ENCODE measurements at places on chromosomes 2 and 18.
A peak's percentile ranks its signal among the peaks of the same experiment; 100 is the strongest.

GRCh38 chr18:62688743-62689317 lies 26.5 kb upstream of the PHLPP1 start:
- DNase-seq, result no peak

DNA sequence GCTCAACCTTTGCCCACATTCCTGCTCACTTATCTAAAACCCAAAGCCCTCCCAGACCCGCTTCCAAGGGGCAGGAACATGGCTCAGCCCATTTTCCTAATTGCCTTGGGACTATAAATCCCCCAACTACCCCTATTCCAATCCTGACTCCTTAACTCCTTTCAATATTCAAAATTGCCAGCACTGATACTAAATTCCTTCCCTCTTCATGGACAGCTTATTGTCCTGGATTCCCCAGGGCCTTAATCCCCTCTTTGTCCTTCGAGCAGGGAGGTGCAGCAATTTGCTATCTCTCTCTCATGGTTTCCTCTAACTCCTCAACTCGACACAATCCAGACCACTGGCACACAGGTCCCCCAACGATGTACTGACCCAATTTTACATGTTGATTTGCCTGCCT lies 99.1 kb downstream of the SLC25A12 start:
- no peak for DNase-seq

GRCh38 chr2:183224948-183225347 lies 100.7 kb downstream of the NUP35 start:
- DNase-seq, result no peak

DNA sequence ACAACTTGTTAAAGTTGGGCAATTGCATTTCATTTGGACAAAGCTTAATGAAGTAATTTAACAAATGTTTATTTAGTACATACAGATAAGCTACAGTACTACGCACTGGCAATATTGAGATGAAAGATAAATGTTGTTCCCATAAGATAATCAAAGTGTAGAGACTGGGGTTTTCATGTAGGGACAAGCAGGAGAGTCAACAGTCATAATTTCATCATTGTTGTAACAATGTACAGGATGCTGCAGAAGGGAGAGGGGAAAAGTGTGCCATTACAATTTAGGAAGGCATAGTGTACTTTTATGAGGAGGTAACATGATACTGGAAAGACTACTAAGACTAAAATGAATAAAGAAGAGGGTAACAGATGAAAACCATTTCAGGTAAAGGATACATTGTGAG lies 441.6 kb downstream of the ERBB4 start:
- DNase-seq, result no peak

GRCh38 chr2:126886211-126886915 lies 12.3 kb upstream of the TEX51 start:
- peak; percentile 49 for DNase-seq

DNA sequence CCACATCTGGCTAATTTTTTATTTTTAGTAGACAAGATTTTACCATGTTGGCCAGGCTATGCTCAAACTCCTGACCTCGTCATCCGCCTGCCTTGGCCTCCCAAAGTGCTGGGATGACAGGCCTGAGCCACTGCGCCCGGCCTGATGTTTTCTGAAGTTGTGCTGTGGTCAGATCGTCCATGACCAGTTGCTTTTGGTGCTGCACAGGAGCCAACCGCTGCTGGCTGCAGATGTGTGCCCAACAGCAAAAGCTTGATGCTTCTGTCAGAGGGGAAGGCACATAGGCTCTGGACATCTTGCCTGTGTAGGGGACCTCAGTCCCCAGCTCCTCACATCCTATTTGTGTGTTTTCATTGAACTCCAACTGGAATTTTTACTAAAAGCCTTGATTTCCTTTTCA lies 218.3 kb downstream of the AGAP1 start:
- DNase-seq, result no peak

GRCh38 chr2:207619764-207620203 lies 5.4 kb downstream of the METTL21A start:
- DNase-seq, result no peak

DNA sequence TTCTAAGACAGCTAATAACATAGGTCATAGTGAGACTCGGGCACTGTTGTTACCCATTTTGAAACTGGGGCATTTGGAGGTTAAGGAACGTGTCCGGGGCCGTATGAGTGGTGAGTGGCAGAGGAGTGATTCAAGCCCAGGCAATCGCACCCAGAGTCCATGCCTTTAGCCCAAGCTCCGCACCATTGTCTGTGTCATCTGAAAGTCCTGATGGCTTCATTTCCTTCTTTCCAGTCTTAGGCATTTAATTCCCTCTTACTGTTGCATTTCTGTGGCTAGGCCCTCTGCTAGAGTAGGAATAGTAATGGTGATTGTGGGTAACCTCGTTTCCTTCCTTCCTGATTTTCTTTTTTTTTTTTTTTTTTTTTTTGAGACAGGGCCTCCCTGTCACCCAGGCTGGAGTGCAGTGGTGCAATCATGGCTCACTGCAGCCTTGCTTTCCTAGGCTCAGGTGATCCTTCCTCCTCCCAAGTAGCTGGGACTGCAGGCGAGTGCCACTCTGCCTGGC lies 49.8 kb upstream of the ASB1 start:
- DNase-seq, result no peak

- no peak for DNase-seq
Measured at GRCh38 chr2:38534746-38535403, 67.9 kb downstream of the HNRNPLL start.

GRCh38 chr2:202104286-202104870 lies 31.3 kb downstream of the KIAA2012 start:
- peak; percentile 30 for DNase-seq

DNA sequence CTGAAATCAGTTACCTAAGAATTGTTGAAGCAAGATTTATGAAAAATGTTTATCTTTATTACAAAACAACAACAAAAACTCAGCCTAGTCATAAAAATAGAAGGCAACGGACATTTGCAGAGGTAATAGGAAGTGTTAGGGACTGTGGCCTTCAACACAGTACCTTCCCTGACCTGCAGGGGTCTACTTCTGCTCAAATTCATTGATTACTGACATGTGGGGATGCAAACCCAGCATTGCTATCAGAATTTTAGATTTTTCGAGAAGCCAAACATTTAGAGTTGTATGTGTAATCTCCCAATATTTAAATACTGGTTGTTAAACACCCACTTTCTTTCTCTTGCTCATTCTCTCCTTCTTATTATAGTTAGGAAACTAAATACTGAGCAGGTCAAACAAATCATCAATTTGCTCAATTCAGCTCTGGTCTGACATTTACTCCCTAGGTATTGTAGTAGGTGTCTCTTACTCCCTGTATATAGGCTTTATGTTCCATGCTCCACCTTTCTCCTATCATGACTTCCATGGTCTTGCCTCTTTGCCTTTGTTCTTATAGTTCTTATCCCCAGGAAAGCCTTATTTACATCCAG lies 198.5 kb downstream of the UBE2E3 start:
- DNase-seq, result no peak

DNA sequence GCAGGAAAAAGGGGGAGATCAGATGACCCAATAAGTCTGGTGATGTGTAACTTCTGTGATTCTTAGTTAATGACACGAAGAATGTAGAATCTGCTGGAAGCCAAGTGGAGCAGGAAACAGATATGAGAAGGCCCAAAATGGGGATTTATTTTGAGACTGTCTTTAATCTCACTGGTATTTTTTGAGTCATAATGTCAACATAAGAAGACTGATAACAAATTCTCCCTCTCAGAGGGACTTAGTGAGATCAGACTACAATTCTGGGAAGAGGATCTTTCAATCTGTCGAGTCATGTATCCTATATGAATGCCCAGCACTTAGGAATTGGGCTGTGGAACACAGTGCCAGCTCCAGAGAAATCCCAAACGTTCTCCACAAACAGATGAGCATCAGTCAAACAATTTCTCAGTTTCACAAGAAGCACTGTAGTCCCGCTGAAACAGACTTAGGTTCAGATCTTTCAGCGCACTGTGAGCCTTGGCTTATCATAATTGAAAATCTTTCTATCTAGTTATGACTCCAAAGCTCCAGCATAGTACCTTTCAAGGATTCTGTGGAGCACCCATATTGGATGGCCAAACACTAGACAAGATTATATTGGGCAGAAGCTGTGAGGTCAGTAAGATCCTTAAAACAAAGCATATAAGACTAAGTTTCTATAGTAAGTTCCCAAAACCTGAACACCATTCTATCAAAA lies 738.2 kb downstream of the LRP1B start:
- DNase-seq, result no peak

DNA sequence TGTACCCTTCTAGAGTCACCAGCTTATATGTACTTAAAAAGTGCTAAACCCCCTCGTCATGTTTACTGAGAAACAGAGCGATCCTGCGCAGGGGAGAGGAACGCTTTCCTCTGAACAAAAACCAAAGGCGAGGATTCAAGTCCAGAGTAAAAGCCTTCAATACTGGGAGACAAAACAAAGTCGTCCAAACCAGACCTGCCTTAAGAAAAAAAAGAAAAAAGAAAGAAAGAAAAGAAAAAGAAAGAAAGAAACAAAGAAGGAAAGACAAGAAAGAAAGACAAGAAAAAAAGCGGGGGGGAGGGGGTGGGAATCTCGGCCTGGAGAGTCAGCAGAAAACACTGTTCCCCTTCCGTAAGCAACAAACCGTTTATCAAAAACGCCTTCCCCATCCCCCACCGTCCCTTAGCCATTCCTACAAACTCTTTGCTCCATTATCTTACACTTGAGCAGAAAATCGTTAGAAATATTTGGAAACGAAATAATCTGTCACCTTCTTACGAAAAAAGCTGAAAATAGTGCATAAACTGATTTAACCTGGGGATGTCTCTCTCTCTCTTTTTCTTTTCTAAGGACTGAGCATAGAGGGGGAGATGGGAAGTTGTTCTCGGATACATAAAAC lies 3.3 kb downstream of the PTGR3 start:
- no peak for DNase-seq

DNA sequence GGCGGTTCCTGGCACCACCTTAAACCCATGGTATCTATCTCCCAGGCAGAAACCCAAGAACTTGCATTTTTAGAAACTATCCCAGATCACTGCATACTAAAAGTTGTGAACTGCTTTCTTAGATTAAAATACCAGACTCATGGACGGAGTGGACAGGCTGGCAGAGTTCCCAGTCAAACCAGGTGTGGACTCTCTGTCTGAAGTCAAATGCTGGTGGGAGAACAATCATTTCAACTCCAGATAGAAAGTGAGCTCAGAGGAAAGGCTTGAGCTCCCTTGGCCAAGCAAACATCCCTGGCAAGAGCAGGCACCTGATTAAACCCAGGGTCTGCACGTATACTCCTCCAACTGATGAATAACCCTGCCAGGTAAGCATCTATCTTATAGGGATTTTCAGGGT lies 19.5 kb downstream of the NXPH2 start:
- DNase-seq, result no peak

DNA sequence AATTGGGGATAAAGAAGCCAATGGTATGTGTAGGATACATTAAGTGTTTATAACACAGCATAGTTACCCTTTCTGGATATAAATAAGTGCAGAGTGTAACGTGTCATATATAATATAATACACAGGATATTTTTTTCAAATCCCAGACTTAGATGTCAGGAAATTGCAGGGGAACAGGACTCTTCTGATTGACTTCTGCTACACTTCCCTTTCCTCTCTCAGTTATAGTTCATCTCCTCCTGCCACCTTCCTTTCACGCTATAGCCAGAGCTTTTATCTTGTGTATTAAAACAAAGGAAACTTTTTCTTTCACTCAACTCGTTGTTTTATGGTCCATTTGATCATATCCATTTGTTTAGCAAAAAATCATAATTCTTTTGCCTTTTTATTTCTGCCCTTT lies 158.0 kb upstream of the RASGRP3 start:
- no peak for DNase-seq

DNA sequence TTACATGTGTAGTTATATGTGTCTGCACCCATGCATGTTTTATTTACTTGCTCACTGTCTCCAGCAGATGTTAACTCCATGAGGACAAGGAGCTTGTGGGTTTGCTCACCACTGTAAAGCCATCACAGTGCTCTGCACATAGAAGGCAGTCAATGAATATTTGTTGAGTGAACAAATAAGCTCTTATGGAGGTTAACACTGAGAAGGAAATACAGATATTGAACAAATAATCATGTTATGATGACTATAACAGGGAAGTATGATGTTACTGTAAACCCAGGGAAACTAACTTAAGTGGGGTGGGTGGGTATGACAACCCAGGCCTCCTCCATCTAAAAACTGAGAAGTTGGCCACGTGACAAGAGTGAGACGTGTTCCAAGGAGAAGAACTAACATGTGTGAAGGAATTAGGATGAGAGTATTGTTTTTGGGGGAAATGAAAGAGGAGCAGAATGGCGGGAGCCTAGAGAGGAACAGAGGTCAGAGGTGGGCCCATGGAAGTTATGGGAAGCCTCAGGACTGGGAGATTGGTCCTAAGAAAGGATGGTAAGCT lies 6.0 kb upstream of the FAM117B start:
- DNase-seq, result no peak

GRCh38 chr2:190334479-190335224 lies 8.7 kb upstream of the INPP1 start:
- no peak for DNase-seq

DNA sequence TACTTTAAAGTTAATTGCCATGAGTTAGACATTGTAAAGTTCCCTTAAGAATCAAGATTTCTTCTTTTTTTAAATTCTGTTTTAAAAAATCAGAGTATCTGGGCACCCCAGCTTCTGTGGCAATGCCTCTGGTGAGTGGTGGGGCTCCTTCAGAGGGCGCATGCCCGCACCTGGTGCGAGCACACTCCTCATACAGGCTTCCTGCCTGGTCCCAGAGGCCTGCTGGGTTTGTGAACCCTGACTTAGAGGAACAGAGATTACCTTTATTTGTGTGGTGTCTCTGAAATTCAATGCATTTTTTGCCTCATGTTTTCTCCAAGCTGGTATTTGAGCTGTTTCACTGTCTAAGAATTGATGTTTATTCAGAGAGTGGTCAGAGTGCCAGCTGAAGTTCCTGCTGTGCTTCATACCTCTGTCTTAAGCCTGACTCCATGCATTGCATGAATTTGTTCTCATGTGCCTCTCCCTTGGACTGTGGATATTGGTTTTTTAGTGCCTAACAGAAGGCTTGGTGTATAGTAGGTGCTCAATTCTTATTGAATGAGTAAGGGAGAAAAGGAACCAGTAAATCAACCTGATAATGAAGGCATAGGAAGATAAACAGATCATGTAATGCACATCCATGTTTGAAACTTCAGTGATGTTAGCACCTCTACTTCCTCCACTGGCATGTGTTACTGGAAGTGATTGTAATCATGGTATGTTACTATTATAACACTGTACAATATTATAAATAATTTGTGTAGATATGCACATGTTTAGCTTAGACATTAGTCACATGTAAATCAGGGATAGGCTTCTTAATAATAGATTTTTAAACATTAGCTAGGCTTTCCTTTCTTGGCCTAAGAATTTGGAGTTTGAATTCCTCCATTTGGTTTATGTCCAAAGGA lies 29.0 kb downstream of the PHLPP1 start:
- DNase-seq, result no peak

GRCh38 chr2:191612496-191612895 lies 65.4 kb upstream of the NABP1 start:
- no peak for DNase-seq
